ENCODE measurements at places on chromosomes 3 and 15.

- DNase-seq = no peak
Measured at GRCh38 chr15:32029862-32030781, at the start of gene CHRNA7. Gene CHRNA7 (plus strand): TSS chr15:32030515. CDS start chr15:32030595, 80 bp downstream.

DNA sequence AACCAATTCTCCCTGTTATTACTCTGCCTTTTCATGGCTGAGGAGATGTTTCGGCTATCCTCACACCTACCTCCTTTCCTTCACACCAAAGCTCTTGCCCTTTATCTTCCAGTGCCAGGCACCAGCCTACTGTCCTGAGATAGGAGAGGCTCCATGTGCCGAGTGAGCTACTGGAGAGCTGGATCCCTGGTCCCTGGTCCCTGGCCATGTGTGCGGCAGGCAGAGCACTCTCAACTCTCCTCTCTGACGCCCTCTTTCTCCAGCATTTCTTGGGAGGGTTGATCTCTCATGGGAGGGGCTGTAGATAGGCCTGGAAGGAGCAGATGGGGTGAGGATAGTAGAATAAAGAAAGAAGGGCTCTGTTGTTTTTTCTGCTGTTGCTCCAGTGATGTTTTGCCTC is 277.1 kb upstream of the UMPS start:
- DNase-seq = no peak

GRCh38 chr3:147200545-147200944 is 205.8 kb downstream of the ZIC4 start:
- DNase-seq = no peak

GRCh38 chr3:2166552-2166951 is 67.9 kb downstream of the CNTN4 start:
- no peak for DNase-seq

- no peak for DNase-seq
Measured at GRCh38 chr3:117480972-117481371, 771.4 kb downstream of the TUSC7 start.
